Lung (tissue), 17 donors: ENCODE measurements at places on chromosomes 13 and 19.

DNA sequence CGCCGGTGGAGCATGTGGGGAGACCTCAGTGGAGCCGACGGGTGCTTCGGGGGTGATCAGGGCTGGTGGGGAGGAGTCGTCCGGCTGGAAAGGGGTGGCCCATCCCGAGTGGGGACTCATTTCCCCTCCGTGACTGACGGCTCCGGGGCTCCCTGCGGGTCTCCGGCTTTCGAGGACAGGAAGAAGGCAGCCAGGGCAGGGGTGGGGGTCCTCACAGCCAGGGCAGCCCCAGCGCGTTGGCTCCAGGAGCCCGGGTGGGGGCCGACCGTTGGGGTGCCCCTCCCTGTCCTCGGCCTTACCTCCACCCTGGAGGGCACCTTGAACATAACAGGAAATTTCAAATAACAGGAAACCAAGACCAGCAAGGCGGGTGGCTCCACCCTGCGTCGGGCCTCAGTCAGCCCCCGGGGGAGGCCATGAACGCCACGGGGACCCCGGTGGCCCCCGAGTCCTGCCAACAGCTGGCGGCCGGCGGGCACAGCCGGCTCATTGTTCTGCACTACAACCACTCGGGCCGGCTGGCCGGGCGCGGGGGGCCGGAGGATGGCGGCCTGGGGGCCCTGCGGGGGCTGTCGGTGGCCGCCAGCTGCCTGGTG lies at the start of gene S1PR4:
Gene S1PR4 (plus strand): TSS at position 393 of the 596 bp plus-strand sequence. CDS start 24 bp downstream, at position 417.
- no peak for DNase-seq

- no peak for DNase-seq
Observed at GRCh38 chr19:41546386-41546789, 29.6 kb upstream of the CEACAM21 start.

GRCh38 chr13:112032186-112032993 lies 34.6 kb upstream of the SOX1 start:
- no peak for DNase-seq

GRCh38 chr13:95251641-95252040 lies 49.6 kb downstream of the ABCC4 start:
- DNase-seq, result no peak

DNA sequence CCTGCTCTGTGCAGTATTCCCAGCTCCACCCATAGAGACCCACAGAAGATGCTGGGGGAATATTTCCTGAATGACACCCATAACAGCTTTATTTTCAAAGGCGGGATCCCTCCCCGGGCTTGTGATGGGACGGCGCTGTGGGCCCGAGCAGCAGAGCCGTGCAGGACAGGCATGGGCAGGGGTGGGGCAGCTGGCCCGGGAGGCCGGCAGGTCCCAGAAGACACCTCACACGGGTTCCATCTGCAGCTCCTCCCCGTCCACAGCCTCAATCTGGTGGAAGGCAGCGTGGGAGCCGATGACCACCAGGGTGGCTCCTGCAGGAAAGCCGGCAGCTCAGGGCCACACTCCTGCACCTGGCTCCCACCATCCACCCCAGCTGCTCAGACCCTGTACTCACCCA lies 2.5 kb downstream of the RABAC1 start:
- DNase-seq, result no peak

DNA sequence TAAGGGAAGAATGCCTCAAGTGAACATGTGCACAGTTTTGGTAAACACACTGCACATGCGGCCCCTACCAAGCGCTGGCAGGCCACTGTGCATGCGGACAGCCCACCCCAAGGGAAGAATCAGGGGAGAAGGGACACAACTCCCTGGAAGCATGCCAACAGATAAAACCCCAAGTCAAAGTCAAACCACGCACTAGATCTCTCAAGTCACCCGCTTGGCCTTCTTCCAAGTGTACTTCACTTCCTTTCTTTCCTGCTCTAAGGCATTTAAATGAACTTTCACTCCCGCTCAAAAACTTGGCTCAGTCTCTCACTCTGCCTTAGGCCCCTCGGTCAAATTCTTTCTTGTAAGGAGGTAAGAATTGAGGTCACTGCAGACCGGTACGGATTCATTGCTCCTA lies 4.6 kb upstream of the RFXAP start:
- DNase-seq, result peak; percentile 77

GRCh38 chr13:84784443-84785153 lies 902.3 kb upstream of the SLITRK1 start:
- no peak for DNase-seq

- DNase-seq, result no peak
Observed at GRCh38 chr13:112601371-112601770, 13.4 kb upstream of the TUBGCP3 start.

GRCh38 chr13:97211300-97211699 lies 10.8 kb upstream of the MBNL2 start:
- no peak for DNase-seq

- DNase-seq, result no peak
Observed at GRCh38 chr13:39784347-39784746, 128.9 kb downstream of the COG6 start.

- DNase-seq, result peak; percentile 81
Observed at GRCh38 chr13:28408235-28408848, 86.6 kb downstream of the FLT1 start.

DNA sequence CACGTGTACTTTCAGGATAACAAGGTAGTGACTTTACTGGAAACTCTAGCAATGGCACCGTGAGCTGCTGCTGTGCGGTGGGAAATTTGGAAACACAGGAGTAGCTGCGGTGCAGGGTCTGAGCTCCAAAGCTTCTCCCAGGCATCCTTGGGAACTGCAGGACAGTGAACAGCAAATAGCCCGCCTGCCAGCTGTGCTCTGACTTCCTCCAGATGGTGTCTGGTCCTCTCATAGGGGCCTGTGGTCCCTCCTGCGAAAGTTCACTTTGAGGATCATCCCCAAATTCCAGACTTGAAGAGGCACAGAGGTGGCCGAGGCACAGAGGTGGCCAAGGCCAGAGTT lies 287.3 kb upstream of the MAB21L1 start:
- peak; percentile 34 for DNase-seq

GRCh38 chr13:39893808-39894207 lies 238.3 kb downstream of the COG6 start:
- DNase-seq, result no peak

DNA sequence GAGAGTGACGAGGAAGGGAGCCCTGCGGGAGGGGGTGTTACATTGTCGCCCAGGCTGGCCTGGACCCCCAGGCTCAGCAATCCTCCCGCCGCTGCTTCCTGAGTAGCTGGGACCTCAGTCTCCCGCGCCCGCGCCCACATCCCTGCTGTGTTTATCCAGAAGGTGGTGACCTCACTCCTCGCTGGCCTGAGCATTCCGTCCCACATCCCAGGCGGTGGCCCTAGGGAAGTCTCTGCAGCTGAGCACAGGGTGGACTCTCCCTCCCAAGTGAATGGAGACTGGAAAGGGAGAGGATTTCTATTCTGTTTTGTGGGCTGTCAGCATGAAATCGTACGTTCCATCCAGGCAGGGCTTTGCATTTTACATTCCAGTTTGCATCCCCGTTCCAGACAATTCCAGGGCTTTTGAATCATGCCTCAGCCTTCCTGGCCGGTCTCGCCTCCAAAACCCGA lies 401 bp upstream of the ZNF765 start:
- DNase-seq, result peak; percentile 64

DNA sequence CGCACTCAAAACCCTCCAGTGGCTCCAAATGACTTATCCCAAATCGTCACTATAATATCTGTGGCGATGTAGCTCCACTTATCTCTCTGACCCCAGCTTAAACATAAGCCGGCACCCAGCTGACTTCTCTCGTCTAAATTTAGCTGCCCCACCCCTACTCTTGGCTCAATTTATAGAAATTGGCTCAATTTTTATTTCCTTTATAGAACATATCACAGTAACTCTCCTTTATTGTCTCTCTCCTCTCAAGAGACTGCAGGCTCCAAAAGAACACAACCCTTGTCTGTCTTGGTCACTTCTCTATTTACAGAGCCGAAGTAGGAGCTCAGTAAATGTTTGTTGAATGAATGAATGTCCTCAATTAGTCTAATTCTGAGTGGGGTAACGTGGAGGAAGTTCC lies 805 bp downstream of the ZNF784 start:
- no peak for DNase-seq

DNA sequence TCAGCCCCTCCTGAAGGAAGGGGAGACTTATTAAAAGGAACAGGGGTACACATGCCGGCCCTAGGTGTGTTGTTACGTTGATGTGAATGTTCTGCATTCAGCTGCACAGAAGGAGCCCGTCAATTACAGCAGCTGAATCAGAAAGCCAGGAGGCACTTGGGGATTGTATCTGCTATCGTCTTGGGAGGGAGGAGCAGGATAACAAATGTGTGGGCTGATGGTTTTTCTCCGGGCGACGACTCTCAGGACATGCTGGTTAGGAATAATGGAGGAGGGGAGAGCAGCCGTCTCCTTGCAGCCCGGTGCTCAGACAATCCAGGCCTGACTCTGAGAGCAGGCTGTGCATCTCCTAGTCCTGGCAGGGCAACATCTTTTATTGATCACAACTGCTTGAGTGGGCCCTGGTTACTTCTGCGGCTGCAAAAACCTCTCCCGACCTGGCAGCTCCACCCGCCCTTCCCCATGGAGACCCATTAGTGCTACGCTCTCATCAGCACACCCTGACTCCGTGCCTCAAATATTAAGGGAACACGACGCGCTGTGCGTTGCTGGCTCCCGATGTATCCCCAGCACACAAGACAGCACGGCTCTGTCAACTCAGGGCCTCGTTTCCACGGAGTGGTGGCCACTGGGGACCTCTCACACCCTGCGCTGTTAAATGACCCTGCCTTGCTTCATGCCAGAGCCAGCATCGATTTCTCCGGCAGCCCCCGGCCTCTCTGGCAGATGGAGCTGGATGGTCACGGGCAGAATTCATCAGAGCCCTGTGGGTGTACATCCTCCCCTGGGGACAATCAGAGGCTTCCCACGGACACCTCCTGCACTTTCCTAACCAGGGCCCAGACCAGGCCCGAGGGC lies 25.3 kb downstream of the PEPD start:
- no peak for DNase-seq

- no peak for DNase-seq
Observed at GRCh38 chr13:59047546-59047945, 1116.2 kb downstream of the DIAPH3 start.

- DNase-seq, result no peak
Observed at GRCh38 chr13:54387625-54388024, 1359.0 kb downstream of the OLFM4 start.
